ENCODE measurements at places on chromosomes 2 and 18.

GRCh38 chr2:163505281-163505680 lies 230.5 kb downstream of the FIGN start:
- no peak for DNase-seq

DNA sequence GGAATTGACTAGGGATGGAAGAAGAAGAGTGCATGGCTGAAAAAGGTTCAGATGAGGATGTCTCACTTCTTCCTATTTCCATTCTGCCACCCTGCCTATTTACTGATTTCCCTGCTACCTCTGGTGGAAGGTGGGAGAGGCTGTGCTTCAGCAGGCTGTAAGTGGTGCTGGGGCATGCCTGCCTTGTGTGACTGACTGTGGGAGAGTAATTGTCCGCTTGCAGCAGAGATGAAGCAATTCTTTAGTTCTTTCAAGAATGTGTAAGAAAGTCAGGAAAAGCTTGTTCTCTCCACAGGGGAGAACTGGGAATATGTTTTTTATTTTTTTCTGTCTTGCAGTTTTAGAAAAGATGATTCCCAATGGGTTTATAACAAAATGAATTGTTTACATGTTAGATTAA lies 72.5 kb upstream of the NYAP2 start:
- DNase-seq, result peak; percentile 19

GRCh38 chr2:3654531-3655225 lies 3.3 kb upstream of the ALLC start:
- no peak for DNase-seq

GRCh38 chr18:10296491-10296890 lies 157.9 kb upstream of the APCDD1 start:
- no peak for DNase-seq

GRCh38 chr18:9691235-9691634 lies 16.9 kb upstream of the RAB31 start:
- no peak for DNase-seq

DNA sequence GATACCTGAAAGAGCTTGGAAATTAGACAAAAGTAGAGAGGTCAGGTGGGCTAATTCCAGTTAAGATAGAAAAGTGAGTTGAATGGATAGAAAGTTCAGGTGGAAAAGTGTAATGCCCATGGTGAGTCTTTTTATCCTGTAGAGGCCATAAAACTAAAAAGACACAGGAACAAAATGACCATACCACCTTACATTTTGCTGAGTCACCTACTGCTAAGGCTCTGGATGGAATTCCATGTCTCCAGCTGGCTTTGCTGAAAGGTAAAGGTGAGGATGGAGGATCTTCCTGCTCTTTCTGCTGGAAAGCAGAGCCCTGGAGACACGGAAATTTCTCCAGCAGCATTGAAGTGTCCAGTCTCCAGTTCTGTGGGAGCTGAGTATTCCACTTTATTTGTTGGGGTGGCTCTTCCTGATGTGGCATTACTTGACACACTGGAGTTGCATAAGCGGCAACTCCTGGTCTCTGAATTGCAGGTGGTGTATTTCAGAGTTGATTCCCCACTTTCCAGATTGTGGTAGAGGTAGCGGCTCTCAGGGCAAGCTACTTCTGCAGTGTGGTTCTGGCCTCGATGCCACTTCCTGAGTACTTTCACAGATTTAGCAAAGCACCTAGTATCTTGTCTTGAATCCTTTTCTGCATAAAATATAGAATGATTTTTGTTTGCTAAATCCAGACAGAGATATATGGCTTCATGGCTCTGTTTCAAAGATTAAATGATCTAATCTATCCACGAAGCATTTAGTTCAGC lies 10.7 kb downstream of the IL1RL2 start:
- no peak for DNase-seq

- DNase-seq, result no peak
Measured at GRCh38 chr18:51169731-51170130, 27.8 kb downstream of the MEX3C start.

DNA sequence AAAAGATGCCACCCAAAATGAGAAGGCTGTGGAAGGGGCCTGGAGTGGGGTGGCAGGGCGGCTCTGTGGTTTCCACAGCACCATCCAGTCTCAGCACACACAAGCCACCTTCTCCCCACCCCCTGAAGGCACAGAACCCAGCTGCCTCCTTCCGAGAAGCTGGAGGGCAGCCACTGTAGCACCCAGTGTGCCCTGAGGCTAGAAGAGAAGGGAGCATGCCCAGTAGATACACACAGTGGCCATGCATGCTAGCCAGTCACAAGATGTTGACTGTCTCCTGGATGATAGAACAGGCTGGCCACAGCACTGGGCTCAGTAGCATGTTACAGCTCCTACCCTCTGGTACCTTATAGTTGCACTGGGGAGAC lies 148.9 kb upstream of the EPAS1 start:
- DNase-seq, result no peak

GRCh38 chr2:207091928-207092327 lies 73.8 kb downstream of the KLF7 start:
- DNase-seq, result no peak

DNA sequence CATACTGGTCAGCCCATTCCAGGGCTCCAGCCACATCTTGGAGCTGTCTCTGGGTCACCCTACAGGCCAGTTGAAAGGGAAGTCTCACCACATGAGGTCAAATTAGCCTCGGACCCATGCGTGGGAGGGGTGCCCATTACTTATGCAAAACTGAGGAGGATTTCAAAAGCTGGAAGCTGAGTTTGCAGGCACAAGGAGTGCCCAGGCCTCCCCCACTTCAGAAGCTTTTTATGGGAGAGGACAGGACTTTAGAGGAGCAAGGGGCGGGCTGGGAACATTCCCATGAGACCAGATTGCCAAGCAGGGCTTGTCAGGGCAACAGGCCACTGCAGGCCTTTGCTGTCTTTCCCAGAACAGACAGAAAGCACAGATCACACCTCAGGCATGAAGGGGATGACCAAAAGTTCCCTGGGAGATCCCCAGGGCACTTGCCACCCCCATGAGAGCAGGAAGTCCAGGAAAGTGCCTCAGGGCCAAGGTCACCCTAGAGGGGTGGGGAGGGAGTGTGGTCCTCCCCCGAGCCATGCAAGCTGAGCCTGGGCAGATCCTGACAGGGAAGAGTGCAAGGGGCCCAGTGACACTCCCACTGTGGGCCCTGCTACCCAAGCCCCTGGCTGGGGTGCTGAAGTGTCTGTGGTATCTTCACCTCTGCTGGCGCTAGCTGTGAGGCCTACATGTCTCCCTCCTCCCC lies 267.7 kb downstream of the BCL11A start:
- no peak for DNase-seq

- DNase-seq, result no peak
Measured at GRCh38 chr2:232376713-232377112, 1.8 kb upstream of the ALPP start.

GRCh38 chr18:51072586-51073313 lies 42.7 kb downstream of the SMAD4 start:
- DNase-seq, result no peak

- no peak for DNase-seq
Measured at GRCh38 chr2:172079416-172079815, 5.9 kb upstream of the DLX1 start.

DNA sequence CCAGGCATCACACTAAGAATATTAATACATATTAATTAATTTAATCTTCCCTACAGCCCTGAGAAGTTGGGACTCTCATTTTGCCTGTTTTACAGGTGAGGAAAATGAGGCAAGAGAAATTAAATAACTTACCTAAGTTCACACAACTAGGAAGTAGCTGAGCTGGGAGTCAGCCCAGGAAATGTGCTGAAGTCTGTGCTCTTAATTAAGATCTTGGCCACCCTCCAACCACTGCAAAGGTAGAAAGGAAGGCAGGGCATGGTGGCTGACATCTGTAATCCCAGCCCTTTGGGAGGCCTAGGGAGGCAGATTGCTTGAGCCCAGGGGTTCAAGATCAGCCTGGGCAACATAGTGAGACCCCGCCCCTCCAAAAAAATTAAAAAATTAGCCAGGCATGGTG lies 12.9 kb upstream of the MGAT4A start:
- DNase-seq, result no peak

DNA sequence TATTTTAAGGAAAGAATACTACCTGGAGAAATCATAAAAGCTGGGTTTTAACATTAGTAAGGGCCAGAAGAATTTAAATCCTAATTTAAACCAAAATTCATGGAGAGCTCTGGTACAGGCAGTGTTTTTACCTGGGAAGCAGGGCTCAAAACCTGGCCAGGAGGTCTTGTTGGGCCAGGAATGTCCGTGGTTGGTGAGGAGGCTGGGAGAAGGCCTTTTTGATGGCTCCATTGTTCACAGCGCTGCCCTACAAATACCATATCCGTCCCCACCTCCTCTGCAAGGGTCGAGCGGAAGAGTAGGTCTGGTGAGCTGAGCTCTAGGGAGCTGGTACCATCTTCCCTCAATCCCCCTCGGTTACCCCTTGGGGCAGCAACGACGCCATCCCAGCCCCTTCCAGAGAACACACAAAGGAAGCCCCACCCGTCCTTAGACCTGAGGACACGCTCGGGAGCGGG lies 10.9 kb upstream of the HOXD1 start:
- DNase-seq, result no peak

DNA sequence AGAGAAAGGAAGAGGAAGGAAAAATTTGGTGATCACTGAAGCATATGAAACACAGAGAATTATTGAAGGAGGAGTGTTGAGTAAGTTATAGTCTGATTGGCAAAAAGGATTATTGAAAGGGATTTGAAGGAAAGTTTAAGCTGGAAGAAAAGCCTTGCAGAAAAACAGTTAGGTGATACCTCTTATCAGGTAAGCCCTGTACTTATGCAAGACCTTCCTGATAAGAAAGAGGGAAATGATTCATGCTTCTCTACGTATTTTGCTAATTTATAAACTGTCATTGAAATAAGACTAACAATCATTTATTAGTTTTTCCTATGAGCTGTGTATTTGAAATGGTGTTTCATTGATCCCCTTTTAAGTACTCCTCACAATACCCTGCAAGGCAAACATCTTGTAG lies 793.9 kb upstream of the NRXN1 start:
- DNase-seq, result no peak

DNA sequence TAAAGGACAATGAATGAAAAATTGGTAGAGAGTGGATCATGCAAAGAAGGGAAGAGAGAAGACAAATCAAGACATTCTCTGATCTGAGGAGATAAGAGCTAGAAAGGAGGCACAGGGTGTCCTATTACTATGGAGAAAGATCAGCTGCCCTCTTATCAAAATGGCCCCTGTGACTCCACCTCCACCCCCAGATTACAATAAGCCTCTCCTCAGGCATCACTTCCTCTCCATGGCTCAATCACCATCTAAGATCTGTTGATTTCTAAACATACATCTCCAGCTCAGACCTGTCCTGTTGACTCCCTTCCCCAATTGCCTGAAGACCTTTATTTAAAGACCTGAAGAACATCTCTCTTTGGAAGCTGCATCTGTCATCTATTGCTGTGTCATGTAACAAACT lies 43.2 kb downstream of the SP100 start:
- no peak for DNase-seq

DNA sequence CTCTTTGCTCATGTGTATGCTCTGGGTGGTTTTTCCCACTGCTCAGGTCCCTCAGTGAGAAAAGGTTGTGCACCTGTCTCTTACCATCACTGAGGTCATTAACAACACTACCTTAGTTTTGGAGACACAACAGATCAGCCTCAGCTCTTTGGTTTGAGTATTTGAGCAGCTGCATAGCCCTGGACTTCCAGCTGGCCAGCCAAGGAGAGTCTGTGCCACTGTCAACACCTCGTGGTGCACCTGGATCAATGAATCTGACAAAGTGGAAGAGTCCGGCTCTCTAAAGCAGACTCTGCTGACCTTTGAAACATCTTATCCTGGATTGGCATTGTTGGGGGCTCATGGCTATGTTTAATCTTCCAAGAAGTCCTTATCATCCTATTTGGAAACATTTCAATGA lies 30.0 kb downstream of the SERPINB8 start:
- DNase-seq, result no peak

GRCh38 chr2:11421863-11422490 lies 44.0 kb downstream of the E2F6 start:
- no peak for DNase-seq

DNA sequence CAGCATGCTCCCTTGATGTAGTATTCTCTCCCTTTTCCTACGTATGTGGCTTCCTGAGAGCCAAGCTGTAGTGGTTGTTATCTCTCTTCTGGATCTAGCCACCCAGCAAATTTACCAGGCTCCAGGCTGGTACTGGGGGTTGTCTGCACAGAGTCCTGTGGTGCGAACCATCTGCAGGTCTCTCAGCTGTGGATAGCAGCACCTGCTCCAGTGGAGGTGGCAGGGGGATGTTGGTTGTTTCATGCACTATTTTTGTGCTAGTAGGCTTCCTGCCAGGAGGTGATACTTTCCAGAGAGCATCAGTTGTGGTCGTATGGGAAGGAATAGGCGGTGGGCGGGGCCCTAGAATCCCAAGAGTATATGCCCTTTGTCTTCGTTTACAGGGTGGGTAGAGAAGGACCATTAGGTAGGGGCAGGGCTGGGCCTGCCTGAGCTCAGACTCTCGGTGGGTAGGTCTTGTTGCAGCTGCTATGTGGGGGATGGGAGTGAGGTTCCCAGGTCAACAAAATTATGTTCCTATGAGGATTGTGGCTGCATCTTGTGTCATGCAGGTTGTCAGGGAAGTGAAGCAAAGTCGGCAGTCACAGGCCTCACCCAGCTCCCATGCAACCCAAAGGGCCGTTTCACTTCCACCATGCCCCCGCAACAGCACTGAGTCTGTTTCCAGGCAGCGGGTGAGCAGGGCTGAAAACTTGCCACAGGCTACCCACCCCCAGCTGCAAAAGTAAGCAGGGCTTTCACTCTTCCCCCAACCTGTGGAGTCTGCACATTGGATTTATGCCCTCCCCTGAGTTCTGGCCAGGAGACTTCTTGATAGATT lies 1139.5 kb downstream of the BCL11A start:
- DNase-seq, result no peak

GRCh38 chr2:221553333-221553732 lies 18.8 kb downstream of the EPHA4 start:
- DNase-seq, result no peak

DNA sequence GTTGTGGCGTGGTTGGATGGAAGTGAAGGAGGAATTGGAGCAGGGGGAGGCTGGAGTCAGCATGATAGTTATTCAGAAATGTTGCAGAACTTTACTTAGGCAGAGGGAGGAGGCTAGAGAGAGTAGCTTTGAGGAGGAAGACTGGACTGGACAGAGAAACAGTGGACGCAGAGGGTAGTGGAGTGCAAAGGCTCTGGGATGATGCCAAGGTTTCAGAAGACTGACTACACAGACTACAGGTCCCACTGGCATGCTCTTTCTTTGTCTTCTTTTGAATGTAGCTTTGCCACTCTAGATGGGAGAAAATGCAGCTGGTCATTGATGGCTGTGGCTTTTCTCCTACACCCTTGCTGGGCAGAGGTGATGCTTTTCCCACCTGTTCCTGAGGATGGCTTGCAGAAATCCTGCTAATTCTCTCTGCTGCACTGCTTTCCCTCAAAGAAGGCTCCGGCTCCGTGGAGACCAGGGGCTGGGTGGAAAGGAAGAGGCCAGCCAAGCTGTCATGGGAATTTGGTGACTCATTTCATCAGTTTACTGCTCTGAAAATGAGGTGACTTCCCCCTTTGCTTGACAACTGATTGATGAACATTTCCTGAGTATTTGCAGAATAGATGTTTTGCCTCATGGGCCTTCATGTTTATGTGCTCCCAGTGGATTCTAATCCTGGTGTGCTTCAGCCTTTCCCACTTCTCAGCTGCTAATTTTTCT lies 42.4 kb downstream of the MEIS1 start:
- no peak for DNase-seq

- no peak for DNase-seq
Measured at GRCh38 chr2:9206991-9207640, 504 bp downstream of the ASAP2 start.

All from adipocyte (in vitro differentiated cells).